GM23248 (cell line): ENCODE measurements at places on chromosomes 4 and X. TPM values are rescaled to one million over a fixed set of nuclear protein-coding genes. Genes with fewer than 3 reads are reported as not detected.

MAGEC1 gene
- not detected in 2 replicates for polyA plus RNA-seq

FRG2 gene
- polyA plus RNA-seq, result 0.14 TPM in 1 of 2 replicates, not detected in the other

CXorf65 gene
- not detected in 2 replicates for polyA plus RNA-seq

SORCS2 gene
- polyA plus RNA-seq, result 0.38 and 0.74 TPM in 2 replicates

ENAM gene
- not detected in 2 replicates for polyA plus RNA-seq

RADX gene
- polyA plus RNA-seq, result 0.53 and 1.1 TPM in 2 replicates

COX7B2 gene
- polyA plus RNA-seq, result not detected in 2 replicates

SYN1 gene
- polyA plus RNA-seq, result 0.32 and 0.34 TPM in 2 replicates

GJB1 gene
- polyA plus RNA-seq, result not detected in 2 replicates

MAMLD1 gene
- polyA plus RNA-seq, result 9.0 and 10.1 TPM in 2 replicates

FOXR2 gene
- not detected in 2 replicates for polyA plus RNA-seq

FGF16 gene
- not detected in 2 replicates for polyA plus RNA-seq

PWWP3B gene
- not detected in 2 replicates for polyA plus RNA-seq

RS1 gene
- not detected in 2 replicates for polyA plus RNA-seq

TMEM184C gene
- 26.2 and 30.9 TPM in 2 replicates for polyA plus RNA-seq

GLRA2 gene
- not detected in 2 replicates for polyA plus RNA-seq
